ENCODE measurements at places on chromosomes 6 and 20. TPM values are rescaled to one million over a fixed set of nuclear protein-coding genes. Genes with fewer than 3 reads are reported as not detected.

CFAP61 gene
- total RNA-seq: not detected

- no peak for DNase-seq
These were observed 50.7 kb downstream of the CLIC5 start for GRCh38 chr6:45965007-45965406.

- DNase-seq: peak; percentile 95
These were observed at the start of gene ZNF341 for GRCh38 chr20:33731693-33732165. ZNF341 (plus strand) TSS chr20:33731996; CDS start chr20:33732022, 26 bp downstream.

DNA sequence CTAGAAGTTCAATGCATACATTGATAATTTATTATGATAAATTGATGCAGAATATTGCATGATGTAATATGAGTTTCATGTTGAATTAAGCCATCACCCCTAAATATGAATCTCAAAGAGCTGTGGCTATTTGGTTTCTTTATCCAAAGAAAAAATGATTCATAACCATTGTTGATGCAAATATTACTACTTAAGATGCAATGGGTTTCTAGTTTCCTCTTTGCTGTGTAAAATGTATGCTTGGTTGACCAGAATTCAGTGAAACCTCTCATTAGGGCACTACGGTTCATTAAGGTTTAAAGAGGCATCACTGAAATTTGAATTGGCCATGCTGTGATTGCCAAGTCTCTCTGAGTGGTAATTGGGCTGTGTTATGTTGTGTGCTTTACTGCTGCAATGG lies 492.5 kb upstream of the FLRT3 start:
- no peak for DNase-seq

GRCh38 chr6:9205645-9206044 lies 770.3 kb upstream of the SLC35B3 start:
- DNase-seq: no peak

VPS16 gene
- total RNA-seq: 22.0 TPM

DNA sequence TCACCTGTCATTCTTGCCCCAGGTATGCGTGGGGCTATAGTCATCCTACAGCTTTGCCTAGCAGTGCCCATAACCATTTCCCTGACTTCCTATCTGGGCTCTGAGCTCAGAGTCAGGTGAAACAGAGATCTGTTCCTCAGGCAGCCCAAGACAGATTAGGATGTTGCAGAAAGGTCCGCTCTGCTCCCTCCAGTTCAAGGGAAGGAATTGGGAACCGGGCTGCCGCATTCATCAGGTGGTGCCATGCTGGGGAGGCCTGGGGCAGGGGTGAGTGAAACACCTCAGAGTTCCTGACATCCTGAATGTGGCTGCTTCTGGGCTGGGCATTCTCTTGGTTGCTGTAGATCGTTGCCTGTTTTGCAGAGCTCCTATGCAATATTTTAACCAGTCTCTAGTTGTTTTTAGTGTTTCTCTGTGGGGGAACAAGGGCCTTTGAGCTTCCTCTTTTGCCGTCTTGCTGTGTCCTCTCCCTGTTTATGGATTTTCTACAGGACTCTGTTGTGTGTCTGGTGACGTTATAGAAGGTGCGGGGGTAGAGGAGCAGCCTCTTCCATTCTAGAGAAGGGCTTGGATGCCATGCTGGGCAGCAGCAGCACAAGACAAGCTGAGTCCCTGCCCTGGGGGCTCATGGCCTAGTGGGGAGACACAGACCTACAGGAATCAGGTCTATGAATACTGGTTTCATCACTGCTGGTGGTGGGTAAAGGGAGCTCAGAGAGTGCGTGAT lies 9.2 kb downstream of the ENTPD6 start:
- DNase-seq: peak; percentile 74

GRCh38 chr6:6881438-6882225 lies 226.1 kb upstream of the RREB1 start:
- no peak for DNase-seq

DNA sequence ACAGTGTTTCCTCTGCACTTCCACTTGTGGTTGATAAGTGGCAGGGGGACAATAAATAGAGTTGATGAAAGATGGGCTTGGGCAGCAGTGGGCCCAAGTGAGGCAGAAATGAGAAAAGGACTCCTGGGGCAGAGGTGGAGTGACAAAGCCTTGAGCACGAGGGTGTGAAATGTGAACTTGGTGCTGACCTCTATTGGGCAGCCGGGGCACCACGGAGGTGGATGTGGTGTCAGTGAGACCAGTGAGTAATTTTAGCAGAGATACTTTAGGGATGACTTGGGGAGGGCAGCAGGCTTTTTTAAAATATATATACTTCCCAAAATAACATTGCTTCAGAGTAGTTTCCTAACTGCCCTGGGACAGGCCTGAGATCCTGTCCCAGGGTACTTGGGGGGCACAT lies 30.6 kb upstream of the MYLK2 start:
- no peak for DNase-seq

- DNase-seq: peak; percentile 91
These were observed 51.4 kb downstream of the TGM2 start for GRCh38 chr20:38113401-38114325.

CD2AP gene
- 17.2 TPM for total RNA-seq

GRCh38 chr6:39934131-39934757 lies at the start of gene MOCS1:
MOCS1 (minus strand) TSS chr6:39934462; CDS start chr6:39934417, 45 bp downstream.
- peak; percentile 94 for DNase-seq

DNA sequence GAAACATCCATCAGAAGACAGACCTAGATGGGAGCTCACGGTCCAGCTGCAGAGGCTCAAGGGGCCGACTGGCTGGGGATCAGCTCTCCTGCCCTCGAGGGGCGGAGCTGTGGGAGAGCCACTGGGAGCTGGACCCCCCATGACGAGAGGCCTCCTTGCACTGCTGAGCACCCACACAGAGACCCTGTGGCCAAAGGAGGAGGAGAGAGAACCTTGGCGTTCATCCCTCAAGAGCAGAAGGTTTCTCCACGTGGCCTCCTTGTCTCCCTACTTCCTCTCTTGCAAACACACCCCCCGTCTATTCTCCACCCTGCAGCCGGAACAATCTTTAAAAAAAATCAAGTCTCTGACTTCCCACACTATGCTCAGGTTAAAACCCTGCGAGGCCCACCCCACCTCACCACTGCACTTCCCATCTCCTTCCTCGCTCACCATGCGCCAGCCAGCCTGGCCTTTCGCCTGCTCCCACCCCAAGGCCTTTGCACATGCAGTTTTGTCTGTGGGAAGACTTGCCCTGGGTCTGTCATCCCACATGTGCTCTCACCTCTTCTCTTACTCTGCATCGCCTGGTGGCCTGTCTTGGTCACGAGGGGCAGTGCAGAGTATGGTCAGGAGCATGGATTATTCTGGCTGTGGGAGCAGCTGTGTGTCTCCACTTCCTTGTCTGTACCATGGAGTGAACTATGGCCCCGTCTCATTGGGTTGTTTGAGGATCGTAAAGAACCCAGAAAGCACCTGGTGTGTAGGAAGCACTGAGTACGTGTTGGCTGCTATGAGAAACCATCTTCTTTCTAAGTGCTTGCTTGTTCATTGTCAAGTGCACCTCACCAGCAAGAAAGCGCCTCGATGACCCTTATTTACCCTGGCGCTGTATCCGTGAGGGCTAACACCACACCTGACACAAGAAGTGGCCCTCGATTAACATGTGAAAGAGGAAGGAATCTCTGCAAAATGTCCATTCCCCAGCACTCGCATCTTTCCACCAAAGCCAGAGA lies 32.9 kb downstream of the PMEPA1 start:
- DNase-seq: no peak

DNA sequence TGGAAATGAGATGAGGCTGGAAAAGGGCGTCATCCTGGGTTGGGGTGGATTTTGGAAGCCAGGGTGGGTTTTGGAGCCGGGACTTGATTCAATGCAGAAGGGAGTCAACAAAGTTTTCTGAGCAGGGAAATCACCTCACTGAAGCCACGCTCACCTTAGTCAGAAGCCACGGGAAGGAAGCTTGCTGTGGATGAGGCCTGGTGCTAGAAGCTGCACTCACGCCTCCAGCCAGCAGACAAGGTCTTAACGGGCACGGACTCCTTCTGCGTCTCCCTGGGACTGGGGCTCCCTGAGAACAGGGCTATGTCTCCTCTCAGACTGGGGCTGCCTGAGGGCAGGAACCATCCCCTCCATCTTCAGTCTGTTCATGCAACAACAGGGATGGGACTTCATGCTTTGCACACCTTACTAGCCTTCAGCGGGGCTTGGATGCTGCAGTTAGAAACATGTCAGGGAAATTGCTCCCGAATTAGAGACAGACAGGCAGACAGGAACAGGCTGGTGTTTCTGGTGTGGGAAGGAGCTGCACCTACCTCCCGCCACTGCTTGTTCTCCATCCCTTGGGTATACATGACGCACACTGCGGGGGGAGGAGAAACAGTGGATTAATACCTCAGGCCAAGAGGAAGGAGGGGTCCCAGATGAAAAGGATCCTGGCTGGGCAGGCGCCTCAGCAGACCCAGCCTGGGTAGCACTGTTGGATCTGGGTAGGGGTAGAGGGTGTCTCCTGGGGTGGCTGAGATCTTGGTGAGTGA lies 17.5 kb downstream of the CPNE5 start:
- DNase-seq: no peak

- DNase-seq: no peak
These were observed 14.4 kb downstream of the GMPR start for GRCh38 chr6:16252686-16253299.

GRCh38 chr20:60403105-60403741 lies 445.0 kb downstream of the CDH26 start:
- no peak for DNase-seq

XKR7 gene
- total RNA-seq: not detected

DNA sequence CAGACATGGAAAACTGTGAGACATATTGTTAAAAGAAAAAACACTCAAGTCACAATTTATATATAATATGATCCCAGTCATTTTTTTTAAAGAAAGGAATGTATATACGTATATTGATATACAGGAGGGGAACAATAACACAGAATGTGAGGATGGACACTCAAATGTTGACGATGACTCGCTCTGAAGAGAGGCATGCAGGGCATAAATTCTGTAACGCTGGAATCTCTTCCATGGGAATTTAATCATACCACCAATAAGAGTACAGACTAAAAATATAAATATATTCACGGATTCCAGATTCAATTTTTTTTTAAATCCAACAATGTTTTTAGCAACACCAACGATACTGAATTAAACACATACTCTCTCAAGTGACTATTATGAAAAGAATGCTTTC lies 106.9 kb upstream of the CCDC28A start:
- DNase-seq: no peak

OR2J3 gene
- not detected for total RNA-seq

C20orf141 gene
- not detected for total RNA-seq

DNA sequence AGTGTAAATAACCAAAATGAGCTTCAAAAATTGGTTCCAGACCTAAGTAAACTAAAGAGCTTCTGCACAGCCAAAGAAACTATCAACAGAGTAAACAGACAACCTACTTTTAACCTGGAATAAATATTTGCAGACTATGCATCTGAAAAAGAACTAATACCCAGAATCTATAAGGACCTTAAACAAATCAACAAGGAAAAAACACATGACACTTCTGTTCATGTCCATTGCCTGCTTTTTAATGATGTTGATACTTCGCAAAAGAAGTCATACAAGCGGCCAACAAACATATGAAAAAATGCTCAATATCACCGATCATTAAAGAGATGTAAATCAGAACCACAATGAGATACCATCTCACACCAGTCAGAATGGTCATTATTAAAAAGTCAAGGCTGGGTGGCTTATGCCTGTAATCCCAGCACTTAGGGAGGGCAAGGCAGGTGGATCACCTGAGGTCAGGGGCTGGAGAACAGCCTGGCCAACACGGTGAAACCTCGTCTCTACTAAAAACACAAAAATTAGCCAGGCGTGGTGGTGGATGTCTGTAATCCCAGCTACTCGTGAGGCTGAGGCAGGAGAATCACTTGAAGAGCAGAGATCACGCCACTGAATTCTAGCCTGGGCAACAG lies 42.5 kb upstream of the DST start:
- DNase-seq: no peak

DNA sequence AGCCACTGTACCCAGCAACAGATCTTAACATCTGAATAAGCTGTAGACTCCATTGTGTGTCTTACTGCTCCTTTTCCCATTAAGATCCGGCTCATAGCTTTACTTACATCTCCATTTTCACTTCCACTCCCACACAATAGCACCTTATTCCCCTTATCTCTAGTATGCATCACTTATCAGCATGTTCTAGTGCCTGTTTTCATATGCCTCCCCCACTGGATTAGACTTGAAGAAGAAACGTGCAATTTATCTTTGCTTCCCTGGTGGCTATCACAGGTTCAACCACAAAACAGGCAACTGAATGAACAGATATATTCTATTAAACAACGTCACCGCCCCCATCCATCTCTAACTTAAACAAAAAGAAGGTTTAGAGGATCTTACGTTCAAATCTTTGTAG lies 12.1 kb downstream of the SSR1 start:
- no peak for DNase-seq

PPP1R3G gene
- total RNA-seq: 3.0 TPM

DNA sequence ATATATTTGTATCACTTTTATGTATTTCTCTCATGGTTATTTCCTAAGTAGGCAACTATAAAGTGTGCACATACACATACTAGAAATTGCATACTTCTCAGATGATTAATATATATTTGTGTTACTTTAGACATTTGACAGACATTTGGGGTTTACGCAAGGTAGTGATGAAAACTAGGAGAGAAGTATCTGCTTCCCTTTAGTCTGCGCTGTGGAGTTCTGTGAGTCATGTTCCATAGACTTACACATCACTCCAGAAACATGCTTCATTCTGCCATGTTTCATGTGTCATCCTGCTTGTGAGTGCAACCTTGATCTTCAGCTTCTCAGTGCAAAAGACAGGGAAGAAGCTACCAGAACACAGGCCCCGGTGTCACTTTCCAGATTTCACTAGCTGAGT lies 200.7 kb upstream of the BMP2 start:
- DNase-seq: no peak

DNA sequence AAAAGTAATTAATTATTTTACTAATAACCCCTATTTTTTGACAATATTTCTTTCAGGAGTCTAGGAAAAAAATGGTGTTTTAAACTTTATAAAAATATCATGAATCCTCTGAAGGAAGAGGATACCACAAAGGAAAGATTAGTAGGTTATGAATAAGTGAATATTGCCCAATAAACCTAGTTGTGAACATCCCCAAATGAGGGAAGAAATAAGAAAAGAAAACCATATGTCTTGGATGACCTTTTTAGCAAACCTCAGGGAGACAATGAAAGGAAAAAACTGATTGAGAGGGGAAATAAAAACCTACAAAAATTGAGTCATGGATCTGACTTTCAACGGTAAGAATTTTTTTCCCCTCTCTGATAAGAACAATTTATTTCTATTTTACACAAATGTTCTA lies 34.4 kb downstream of the TENT5A start:
- DNase-seq: no peak

- no peak for DNase-seq
These were observed 93.7 kb upstream of the BACH2 start for GRCh38 chr6:90390379-90390778.

- DNase-seq: no peak
These were observed 18.8 kb downstream of the LATS1 start for GRCh38 chr6:149699150-149699549.

- no peak for DNase-seq
These were observed 2.8 kb downstream of the ERVFRD-1 start for GRCh38 chr6:11108726-11109125.

DNA sequence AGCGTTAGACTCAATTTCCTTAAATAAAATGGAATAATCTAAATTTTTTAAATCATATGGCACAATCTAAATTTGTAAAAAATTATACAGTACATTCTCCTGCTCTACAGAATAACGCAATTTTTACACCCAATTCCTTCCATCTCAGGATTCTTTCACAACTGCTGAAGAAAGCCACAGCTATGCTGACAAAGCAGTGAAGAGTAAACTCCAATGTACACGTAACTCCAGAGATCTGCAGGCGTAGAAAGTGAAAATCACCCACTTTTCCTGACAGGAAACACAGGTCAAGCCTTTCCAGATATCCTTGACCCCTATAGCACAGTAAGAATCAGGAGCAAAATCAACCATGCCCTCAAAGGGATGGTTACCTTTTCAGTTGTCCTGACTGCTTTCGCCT lies 27.4 kb downstream of the EPHA7 start:
- DNase-seq: no peak

Measured in esophagus muscularis mucosa (tissue), 4 donors.